ENCODE measurements at places on chromosomes 2 and 18.

- H3K4me1 ChIP-seq = no peaks in the 10 kb centered on the region
- peaks cover 3% of the 10 kb centered on the region for H3K27me3 ChIP-seq
- H3K27ac ChIP-seq = no peak overlapping the region
These were observed 22.3 kb upstream of the ITM2C start for GRCh38 chr2:230842473-230842872.

- no peak overlapping the region for H3K27ac ChIP-seq
- no peak overlapping the region for H3K4me3 ChIP-seq
- H3K27me3 ChIP-seq = peaks cover 16% of the 10 kb centered on the region
- H3K36me3 ChIP-seq = no peaks in the 10 kb centered on the region
- no peaks in the 10 kb centered on the region for H3K4me1 ChIP-seq
- no peak for DNase-seq
These were observed 115.2 kb downstream of the TTC32 start for GRCh38 chr2:19786408-19787058.

- peaks cover 5% of the 10 kb centered on the region for H3K4me1 ChIP-seq
- H3K4me3 ChIP-seq = no peak overlapping the region
- no peak for DNase-seq
- H3K36me3 ChIP-seq = peaks cover 16% of the 10 kb centered on the region
These were observed 266.2 kb upstream of the REV1 start for GRCh38 chr2:99756059-99756458.

DNA sequence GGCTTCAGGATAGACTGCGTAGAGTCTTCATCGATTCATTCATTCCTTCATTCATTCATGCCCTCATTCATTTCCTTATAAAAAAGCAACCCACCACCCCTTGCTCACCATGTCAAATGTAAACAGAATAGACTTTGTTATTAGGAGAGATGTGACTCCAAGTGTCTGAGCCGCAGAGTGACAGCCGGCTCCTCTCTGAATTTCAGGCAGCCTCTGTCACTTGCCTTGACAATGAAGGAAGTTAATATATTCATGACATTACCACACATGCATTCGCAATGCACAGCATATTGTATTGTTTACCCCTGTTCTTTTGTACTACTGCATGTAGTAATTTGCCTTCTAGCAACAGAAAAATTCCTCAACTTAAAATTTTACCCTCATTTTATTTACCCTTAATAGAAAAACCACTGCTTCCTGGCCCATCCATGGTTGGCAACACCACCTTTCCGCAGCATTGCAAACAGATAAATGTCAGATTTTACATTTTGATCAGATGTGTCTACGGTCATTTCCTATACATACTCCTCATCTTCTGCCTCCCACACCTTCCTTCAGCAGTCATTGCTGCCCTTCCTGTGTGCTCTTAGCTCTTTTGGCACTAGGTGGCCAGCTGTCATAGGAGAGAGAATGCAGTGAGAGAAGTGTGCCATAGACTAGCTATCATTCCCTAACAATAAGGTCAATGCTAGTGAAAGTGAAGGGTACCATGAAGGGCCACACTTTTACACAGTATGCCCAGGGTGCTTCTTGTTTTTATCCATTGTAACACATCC lies 1090.8 kb downstream of the BCL11A start:
- H3K4me1 ChIP-seq = peaks cover 3% of the 10 kb centered on the region
- H3K27ac ChIP-seq = no peak overlapping the region
- DNase-seq = no peak
- H3K4me3 ChIP-seq = no peak overlapping the region
- H3K27me3 ChIP-seq = peaks cover 7% of the 10 kb centered on the region
- no peaks in the 10 kb centered on the region for H3K36me3 ChIP-seq

DNA sequence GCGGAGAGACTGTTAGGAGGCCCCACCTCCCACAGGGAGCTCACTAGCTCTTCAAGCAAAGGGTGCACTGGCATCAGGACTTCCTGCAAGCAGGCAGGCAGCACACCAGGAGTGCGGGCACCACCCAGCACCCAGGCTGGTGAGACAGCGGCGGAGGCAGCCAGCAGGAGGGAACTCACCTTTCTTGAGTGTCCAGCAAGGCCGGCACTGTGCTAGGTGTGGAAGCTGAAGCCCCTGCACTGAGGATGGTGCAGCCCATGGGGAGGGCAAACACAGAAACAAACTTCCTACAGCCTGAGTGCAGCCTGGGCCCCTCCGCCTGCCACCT lies 100.7 kb upstream of the ID2 start:
- H3K4me1 ChIP-seq = peaks cover 32% of the 10 kb centered on the region
- peaks cover 6% of the 10 kb centered on the region for H3K27me3 ChIP-seq
- H3K27ac ChIP-seq = peak overlapping the region; percentile 73
- H3K36me3 ChIP-seq = no peaks in the 10 kb centered on the region
- no peak overlapping the region for H3K4me3 ChIP-seq
- DNase-seq = no peak

DNA sequence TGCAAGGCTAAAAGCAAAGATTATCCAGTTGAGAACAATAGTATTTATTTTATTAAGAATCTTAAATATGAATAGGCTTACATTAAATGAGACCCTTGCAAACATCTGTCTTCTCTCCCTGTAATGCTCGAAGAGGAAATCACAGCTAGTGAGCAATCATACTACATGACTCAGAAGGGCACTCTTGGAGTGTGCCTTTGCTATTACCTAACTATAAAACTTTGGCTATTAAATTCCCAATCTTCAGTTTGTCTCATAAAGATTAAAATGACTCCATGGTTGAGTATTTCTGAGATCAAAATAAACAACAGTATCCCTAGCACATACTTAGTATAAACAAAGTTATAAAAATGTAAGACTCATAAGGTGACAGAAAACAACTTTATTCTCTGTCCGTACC lies 296.9 kb downstream of the KCNJ3 start:
- H3K27ac ChIP-seq = no peak overlapping the region
- no peak overlapping the region for H3K4me3 ChIP-seq
- no peak for DNase-seq
- H3K27me3 ChIP-seq = no peaks in the 10 kb centered on the region

DNA sequence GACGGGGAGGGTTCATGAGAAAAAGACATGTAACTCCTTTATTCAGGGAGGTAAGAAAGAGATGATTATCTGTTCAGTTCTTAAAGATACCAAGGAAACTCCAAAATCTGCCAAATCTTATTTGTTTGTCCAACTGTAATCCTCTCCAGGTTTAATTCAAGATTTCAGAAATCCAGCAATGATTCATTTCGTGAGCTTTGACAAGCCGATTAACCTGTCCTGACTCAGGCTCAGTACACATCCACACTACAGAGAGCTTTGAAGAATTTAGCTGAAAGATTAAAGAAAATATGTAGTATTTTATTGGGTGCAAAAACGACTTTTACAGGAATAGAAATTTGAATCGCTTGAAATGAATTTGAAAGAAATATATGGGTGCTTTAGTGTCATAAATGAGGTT lies 1.1 kb downstream of the SPAG16 start:
- DNase-seq = no peak
- peaks cover 3% of the 10 kb centered on the region for H3K36me3 ChIP-seq
- no peaks in the 10 kb centered on the region for H3K27me3 ChIP-seq
- peak overlapping the region; percentile 55 for H3K27ac ChIP-seq

DNA sequence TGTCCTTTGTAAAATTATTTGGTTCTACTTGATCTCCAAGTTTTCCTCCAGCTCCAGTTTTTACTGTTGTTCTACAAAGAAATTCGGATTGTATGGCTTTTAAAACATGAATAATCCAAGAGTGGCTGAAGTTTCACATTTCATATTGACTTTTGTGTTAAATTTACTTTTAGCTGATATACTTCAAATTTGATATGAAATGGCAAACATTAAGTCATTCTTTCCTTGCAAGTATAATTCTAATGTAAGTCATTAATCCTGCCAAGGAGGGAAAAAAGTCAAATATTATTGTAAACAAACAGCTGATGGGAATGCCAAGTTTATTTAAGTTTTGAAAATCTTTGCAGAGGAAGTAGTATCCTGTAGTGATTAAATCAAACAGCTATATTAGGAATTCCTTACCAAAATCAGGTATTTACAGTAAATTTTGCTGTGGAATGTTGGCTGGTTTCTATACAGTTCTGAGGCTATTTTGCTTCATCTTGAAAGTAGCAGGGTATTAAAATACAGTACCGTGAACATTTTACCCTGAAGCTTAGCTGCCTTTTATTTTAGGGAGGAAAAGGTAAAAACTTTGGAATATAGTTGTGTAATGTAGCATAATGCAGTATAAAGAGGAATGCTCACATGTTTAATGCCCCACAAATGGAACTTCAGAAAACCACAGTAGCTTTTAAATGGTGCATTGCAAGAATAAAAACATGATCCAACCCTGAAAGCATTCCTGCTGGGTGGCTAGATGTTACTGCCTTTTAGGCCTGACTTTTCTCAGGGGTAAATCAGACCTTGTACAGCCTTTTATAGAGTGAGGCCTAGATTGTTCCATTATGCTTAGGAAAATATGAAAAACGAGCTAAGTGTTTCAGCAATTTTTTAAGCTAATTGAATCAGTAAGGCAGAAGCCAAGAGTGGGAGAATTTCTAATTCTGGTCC lies 62.7 kb upstream of the NT5C1B start:
- no peaks in the 10 kb centered on the region for H3K27me3 ChIP-seq
- no peak overlapping the region for H3K27ac ChIP-seq
- peaks cover 5% of the 10 kb centered on the region for H3K36me3 ChIP-seq
- H3K4me3 ChIP-seq = no peak overlapping the region
- no peaks in the 10 kb centered on the region for H3K4me1 ChIP-seq
- DNase-seq = no peak

DNA sequence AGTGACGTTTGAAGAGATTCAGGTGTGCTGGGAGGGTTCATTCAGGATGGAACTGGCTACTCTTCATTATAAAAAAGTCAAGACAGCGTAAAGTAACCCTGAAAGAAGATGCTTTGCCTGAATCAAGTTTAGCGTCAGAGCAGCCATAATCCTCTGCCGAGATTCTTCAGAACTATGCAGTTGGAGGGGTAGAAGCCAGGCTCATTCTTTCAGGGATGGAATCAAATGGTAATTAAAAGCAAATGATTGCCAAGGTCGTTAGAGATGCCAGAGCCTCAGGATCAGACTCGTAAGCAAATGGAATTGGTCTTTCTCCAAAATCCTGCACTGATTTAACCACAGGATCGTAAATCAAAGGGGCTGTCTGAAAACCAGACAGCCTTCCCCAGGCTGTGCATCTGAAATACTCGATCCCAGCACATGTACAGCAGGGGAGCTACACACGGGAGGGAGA lies 21.9 kb downstream of the APCDD1 start:
- H3K4me3 ChIP-seq = peak overlapping the region; percentile 41
- no peak overlapping the region for H3K27ac ChIP-seq
- no peaks in the 10 kb centered on the region for H3K27me3 ChIP-seq
- DNase-seq = no peak
- peaks cover 18% of the 10 kb centered on the region for H3K4me1 ChIP-seq

GRCh38 chr2:30446602-30447148 lies 371 bp upstream of the LCLAT1 start:
- peak overlapping the region; percentile 93 for H3K27ac ChIP-seq
- H3K4me1 ChIP-seq = peaks cover 21% of the 10 kb centered on the region
- peaks cover 3% of the 10 kb centered on the region for H3K36me3 ChIP-seq
- no peaks in the 10 kb centered on the region for H3K27me3 ChIP-seq

- H3K4me3 ChIP-seq = no peak overlapping the region
- peaks cover 2% of the 10 kb centered on the region for H3K27me3 ChIP-seq
- DNase-seq = no peak
These were observed 81.5 kb downstream of the EFEMP1 start for GRCh38 chr2:55842046-55842445.

Data from memory B cell (primary cell).